ENCODE measurements at places on chromosomes 5 and 9.
A peak's percentile ranks its signal among the peaks of the same experiment; 100 is the strongest.

DNA sequence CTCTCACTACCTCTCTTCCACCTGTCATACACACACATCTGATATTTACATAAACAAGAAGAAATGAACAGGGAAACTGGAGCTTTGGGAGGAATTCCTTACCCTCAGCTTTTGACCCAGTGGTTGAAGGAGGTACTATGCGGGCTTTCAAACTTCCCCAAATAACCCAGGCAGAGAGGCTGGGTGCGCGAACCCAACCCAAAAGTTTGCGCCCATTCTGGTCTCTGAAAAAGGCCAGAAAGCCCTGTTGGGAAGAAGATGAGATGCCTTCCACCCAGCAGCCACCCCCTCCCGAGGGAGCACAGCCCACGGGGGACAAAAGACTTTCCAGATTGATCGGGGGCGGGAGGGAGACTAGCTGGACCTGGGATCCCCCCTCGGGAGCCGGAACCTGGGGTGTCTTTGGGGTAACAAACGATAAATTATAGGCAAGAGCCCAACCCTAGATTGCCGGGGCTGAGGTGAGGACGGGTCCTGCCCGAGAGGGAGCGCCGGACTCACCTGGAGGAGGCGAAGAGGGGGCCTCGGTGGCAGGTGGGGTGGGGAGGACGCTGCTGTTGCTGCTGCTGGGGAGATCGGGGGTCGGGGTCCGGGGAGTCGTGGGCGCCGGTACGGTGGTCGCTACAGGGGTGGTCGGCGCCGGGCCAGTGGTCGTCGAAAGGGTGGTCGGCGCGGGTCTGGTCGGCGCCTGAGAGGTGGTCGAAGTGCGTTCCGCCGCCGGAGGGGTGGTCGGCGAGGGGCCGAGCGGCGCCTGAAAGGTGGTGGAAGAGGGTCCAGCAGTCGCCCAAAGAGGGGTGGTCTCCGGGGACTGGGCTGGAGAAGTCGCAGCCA lies 798 bp downstream of the MEGF9 start:
- no peak for DNase-seq

- no peak for DNase-seq
These were observed 26.4 kb upstream of the NOTCH1 start for GRCh38 chr9:136572003-136572827.

GRCh38 chr5:150778088-150778516 lies 455 bp upstream of the SMIM3 start:
- DNase-seq, result no peak

DNA sequence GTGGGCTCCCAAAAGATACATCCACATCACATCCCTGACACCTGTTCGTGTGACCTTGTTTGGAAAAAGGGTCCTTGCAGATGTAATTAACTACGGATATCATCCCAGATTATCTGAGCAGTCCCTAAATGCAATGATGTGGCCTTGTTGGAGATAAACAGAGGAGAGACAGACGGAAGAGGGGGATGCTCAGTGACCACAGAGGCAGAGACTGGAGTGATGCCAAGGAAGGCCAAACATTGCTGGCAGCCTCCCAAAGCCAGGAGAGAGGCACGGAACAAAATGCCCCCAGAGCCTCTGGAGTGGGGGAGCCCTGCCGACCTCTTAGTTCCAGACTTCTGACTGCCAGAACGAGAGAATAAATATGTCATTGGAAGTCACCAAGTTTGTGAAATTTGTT lies 15.0 kb upstream of the VAV2 start:
- peak; percentile 64 for DNase-seq

DNA sequence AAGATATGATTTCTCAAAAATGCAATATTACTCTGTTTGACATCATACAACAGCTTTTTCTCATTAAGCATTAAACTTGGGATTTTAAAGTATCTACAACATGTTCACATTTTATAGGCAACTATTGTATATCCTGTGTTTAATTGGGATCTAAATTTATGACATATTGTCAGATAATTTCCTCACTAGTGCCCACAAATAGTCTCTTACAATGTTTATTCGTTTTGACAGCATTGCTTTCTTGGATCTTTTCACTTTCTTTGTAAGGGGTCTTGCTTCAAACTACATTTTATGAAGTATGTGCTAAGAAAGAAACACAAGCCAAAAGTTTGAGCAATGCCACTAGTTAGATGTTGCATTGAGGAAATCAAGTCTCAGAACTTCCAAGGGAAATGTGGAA lies 285.1 kb downstream of the TMEM167A start:
- no peak for DNase-seq

- no peak for DNase-seq
These were observed 26.3 kb downstream of the CDK7 start for GRCh38 chr5:69261034-69261433.

- DNase-seq, result no peak
These were observed 92.6 kb downstream of the RASEF start for GRCh38 chr9:82970359-82970758.

- no peak for DNase-seq
These were observed 650.8 kb downstream of the IRX1 start for GRCh38 chr5:4246447-4246846.

DNA sequence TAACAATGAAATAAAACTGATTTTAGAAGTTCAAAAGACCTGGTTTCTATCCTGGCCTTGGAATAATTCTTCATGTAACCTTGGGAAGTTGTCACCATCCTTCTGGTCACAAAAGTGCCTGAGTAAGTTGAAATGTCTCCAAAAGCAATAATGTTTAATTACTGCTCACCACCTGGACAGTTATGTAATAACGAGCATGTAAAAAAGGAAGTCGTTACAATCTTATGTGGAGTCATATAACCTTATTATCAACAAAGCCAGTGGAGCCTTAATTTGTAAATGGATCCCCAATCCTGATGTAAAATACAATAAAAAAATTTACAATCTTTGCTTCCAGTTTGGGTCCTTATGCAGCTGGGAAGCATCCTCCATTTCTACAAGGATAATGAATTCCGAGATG lies 64.2 kb upstream of the GPR151 start:
- DNase-seq, result no peak

DNA sequence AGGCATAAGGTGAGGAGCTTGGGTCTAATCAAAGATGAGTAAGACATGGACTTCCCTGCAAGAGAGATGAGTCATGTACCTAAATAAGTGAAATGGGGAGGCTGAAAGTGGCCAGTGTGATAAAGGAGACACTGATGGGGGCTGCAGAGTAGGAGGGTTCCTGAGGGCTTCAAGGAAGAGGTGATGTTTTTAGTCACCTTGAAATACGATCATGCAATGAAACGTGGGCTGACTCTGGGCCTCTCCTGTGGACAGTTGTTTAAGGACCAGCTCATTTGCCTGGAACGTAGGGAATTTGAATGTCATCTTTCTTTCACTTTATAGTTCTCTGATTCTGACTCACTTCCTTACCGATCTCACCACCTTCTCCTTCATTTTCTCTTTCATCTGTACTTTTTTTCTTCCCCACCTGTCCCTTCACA lies 49.6 kb upstream of the CPLX2 start:
- no peak for DNase-seq

GRCh38 chr5:123444016-123444415 lies 20.8 kb upstream of the CEP120 start:
- no peak for DNase-seq

DNA sequence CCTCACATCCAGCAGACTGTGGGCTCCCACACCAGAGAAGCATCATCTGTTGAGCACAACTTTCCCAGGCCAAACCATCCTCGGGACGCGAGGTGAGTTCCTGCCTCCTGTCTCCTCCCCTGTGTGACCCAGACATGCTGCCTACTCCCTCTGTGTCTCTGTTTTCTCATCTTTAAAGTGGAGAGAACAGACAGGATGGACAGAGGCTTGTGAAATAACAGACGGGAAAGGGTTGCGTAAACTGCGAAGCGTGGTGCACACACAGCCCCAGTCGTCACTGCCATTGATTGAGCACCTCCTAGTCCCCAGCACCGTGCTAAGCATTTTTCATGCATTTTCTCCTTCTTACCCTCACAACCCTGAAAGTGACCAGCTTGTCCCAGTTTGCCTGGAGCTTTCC lies 52.1 kb upstream of the LMX1B start:
- no peak for DNase-seq

Measured in COR-L47 (cell line).